Fibroblast of lung (primary cell): ENCODE measurements at places on chromosomes 5 and 9. TPM values are rescaled to one million over a fixed set of nuclear protein-coding genes. Genes with fewer than 3 reads are reported as not detected.

Gene HNRNPA0
- 10.7 and 11.6 TPM in 2 replicates for polyA plus RNA-seq

Gene KIF24
- polyA plus RNA-seq: 0.94 and 2.4 TPM in 2 replicates

Gene AFAP1L1
- polyA plus RNA-seq: 2.7 and 3.0 TPM in 2 replicates

GRCh38 chr9:69221036-69221435 is 47.0 kb downstream of the TJP2 start:
- no peaks in the 10 kb centered on the region for H3K27me3 ChIP-seq
- DNase-seq: no peak
- no peak overlapping the region for H3K27ac ChIP-seq
- peaks cover 9% of the 10 kb centered on the region for H3K36me3 ChIP-seq

DNA sequence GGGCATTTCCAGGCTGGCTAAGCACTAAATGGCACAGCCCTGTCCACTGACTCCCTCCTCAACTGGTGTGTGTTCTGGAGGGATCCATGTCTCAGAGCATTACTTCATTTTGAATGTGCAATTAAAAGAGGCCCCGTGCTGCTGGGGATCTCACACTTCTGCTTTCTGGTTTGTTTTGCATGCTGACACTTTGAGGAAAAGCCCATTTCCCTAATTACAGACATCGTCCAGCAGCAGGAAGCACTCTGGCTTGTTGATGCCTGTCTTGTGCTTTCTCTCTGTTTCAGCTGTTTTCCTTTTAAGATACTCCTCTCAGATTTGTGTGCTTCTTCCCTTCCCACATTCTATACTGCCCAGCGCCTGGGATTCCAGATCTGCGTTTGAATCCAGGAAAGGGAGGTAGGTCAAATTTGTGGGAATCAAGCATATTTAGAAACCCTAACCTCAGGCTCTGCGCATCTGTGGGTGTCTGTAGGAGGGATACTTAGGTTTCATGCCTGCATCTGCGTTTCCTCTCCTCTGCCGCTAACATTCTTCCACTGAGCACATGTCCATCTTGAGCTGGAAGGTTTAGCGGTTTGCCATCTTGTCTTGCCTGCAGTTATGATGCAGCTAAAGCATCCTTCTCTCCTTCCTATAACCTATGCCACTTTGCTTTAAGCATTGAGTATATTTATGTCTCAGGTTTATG is 25.7 kb downstream of the SYK start:
- no peak overlapping the region for H3K27ac ChIP-seq
- H3K27me3 ChIP-seq: no peaks in the 10 kb centered on the region
- H3K4me3 ChIP-seq: no peak overlapping the region

- H3K4me1 ChIP-seq: no peaks in the 10 kb centered on the region
- no peak for DNase-seq
- no peaks in the 10 kb centered on the region for H3K27me3 ChIP-seq
- no peaks in the 10 kb centered on the region for H3K36me3 ChIP-seq
- H3K4me3 ChIP-seq: no peak overlapping the region
Observed at GRCh38 chr5:25858019-25858418, 1180.4 kb downstream of the CDH9 start.

DNA sequence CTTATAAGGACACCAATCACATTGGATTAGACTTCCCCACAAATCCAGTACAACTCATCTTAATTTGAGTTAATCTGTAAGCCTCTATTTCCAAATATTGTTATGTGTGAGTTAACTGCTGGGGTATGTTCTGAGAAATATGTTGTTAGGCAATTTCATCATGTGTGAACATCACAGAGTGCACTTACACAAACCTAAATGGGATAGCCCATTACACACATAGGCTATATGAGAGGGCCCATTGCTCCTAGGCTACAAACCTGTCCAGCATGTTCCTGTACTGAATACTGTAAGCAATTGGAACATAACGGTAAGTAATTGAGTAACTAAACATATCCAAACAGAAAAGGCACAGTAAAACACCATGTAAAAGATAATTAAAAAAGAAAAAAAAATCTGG is 19.1 kb upstream of the ARSI start:
- H3K4me3 ChIP-seq: no peak overlapping the region
- H3K36me3 ChIP-seq: no peaks in the 10 kb centered on the region
- no peaks in the 10 kb centered on the region for H3K27me3 ChIP-seq

GRCh38 chr5:24161559-24161958 is 483.2 kb downstream of the CDH10 start:
- H3K27ac ChIP-seq: no peak overlapping the region
- no peaks in the 10 kb centered on the region for H3K36me3 ChIP-seq
- H3K4me3 ChIP-seq: no peak overlapping the region
- H3K4me1 ChIP-seq: no peaks in the 10 kb centered on the region
- H3K27me3 ChIP-seq: no peaks in the 10 kb centered on the region
- no peak for DNase-seq

DNA sequence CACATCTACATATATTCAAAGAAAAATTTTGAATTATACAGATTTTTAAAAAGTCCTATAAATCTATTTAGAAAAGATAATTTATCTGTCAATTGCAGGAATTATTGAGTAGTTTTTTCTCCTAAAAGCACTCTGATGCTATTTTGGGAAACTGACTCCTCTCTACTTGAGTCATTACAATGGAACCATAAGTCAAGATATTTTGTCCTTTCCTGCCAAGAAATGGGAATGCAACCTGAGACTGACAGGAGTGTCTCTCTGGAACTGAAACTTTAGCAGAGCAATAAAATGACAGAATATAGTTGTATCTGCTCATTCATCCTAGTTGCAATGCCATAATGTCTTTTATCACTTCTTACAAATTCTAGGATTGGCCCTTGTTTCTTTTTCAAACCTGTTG is 48.6 kb downstream of the CARTPT start:
- H3K27ac ChIP-seq: no peak overlapping the region
- DNase-seq: peak; percentile 53
- no peak overlapping the region for H3K4me3 ChIP-seq
- peaks cover 9% of the 10 kb centered on the region for H3K27me3 ChIP-seq

DNA sequence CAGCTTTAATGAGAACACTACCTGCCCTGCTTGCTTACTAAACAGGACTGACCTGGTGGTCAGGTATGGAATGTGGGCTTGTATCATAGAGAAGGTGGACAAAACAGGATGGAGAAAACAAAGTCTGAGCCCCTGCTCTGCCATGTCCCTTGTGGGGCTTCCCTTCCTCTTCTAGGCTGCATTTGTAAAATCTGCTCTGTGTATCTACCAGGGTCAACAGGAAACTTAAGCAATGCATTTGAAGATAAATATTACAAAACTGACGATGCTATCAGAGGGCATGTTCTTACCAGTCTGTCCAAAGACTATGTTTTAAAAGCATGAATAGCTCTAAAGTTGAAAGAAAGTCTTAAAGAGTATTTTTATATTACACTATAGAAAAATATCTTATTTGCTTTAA is 228.7 kb downstream of the DCP2 start:
- no peaks in the 10 kb centered on the region for H3K36me3 ChIP-seq
- no peak overlapping the region for H3K4me3 ChIP-seq
- DNase-seq: no peak
- no peaks in the 10 kb centered on the region for H3K27me3 ChIP-seq
- H3K4me1 ChIP-seq: no peaks in the 10 kb centered on the region
- no peak overlapping the region for H3K27ac ChIP-seq

DNA sequence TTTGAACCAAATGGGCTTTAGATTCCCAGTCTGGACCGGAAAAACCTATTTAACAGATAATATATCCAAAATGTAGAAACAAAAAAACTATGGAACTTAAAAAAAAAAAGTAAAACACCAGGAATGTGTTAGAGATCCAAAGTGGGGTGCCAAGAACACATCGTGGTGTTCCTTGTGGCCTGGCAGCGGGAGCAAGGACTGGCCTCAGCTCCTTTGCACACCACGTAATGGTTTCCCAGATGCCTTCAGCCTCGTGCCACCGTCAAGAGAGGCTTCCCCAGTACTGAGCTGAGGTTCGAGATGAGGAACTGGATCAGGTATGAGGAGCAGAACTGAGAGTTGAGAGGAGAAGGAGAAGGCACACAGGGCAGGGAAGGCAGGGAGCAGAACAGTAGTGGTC is 3.5 kb downstream of the ASPN start:
- no peaks in the 10 kb centered on the region for H3K27me3 ChIP-seq
- H3K27ac ChIP-seq: no peak overlapping the region
- H3K4me3 ChIP-seq: no peak overlapping the region
- peaks cover 9% of the 10 kb centered on the region for H3K4me1 ChIP-seq
- no peaks in the 10 kb centered on the region for H3K36me3 ChIP-seq

- peak; percentile 85 for DNase-seq
- peaks cover 24% of the 10 kb centered on the region for H3K4me1 ChIP-seq
- H3K27ac ChIP-seq: peak overlapping the region; percentile 85
- H3K4me3 ChIP-seq: peak overlapping the region; percentile 77
- H3K36me3 ChIP-seq: no peaks in the 10 kb centered on the region
- H3K27me3 ChIP-seq: no peaks in the 10 kb centered on the region
Observed at GRCh38 chr5:142322747-142323479, 1.9 kb downstream of the SPRY4 start.
